Lung microvascular endothelial cell (primary cell): ENCODE measurements at places on chromosomes 13 and 19.
A peak's percentile ranks its signal among the peaks of the same experiment; 100 is the strongest.

DNA sequence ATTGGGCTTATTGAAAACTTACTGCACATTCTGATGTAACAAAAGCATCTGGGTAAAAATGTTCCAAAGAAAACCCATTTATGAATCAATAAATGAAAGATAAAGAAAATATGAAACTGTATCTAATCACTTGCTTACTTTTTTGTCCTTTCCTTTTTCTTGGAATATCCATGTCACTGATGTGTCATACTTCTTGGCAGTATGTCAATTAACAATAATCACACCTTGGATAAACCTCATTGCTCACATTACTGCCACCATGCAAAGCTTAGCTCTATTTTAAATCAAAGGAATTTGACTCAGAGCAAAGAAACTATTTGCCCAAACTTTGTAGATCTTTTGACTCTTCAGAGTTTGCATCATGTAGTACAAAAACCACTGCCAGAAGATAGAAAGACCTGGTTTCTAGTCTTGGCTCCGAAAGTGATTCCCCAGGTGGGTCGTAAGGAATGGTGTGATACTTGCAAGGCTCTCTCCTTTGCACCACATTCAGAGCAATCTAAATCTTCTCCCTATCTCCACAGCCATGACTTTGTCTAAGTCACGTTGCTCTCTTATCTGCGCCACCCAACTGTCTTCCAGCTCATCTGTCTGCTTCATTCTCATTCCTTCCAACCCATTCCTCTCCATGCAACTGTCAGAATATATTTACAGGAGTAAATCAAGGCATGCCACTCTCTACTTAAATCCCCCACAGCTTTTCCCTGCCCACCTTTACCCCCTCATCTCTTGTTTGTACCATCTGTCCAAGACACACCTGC lies 311.9 kb downstream of the COG6 start:
- no peak for DNase-seq

GRCh38 chr13:35767256-35767976 lies 290.9 kb upstream of the MAB21L1 start:
- DNase-seq: no peak

GRCh38 chr19:47445937-47446402 lies 25.7 kb downstream of the SLC8A2 start:
- peak; percentile 25 for DNase-seq

DNA sequence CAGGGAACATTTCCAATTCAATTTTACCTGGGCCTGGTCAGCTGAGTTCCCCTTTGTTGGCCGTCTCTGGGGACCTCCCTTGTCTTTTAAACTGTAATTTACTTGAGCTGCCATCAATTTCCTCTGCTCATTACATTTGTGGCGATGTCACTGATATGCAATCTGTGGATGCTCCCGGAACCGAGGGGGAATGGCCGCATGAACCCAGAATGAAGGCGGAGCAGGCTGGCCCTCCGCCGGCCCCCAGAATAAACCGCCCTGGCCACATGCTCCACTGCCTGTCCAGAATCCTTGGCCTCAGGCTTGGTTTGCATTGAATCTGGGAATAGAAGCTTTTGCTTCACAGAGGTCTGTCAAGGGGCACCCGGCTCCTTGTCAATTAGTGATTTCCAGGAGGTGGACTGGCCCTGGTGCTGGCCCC lies 276.8 kb downstream of the TEX29 start:
- no peak for DNase-seq

DNA sequence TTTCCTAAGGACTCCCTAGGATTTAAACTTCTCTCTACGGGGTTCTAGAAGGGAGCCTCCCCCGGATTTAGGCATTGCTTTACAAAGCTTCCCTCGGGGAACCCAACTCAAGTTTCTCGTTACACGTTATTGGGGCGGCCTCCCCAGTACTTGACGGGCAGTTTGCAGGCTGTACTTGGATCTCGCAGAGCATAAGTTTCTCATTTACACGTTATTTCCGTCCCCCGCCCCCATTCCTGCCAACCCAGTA lies 584 bp downstream of the SMG9 start:
- no peak for DNase-seq

DNA sequence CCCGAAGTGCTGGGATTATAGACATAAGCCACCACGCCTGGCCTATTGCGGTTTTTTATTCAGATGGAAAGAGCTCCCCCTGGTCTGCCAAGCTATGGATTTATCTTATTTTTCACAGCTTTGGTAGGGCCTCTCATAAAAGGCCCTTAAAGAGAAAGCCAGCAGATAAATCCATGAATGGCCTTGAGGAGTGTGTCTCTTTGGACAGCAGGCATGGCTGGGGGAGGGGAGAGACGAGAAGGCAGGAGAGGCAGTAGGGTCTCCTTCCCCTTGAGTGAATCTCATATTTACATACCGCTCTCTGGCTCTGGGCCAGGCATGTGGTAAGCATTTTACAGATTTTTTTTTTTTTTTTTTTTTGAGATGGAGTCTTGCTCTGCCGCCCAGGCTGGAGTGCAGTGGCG lies 25.2 kb downstream of the MARK4 start:
- DNase-seq: no peak

GRCh38 chr13:113040597-113041292 lies 64.8 kb upstream of the F7 start:
- DNase-seq: no peak

- DNase-seq: no peak
These were observed 245.8 kb upstream of the SGCG start for GRCh38 chr13:22934744-22935523.

DNA sequence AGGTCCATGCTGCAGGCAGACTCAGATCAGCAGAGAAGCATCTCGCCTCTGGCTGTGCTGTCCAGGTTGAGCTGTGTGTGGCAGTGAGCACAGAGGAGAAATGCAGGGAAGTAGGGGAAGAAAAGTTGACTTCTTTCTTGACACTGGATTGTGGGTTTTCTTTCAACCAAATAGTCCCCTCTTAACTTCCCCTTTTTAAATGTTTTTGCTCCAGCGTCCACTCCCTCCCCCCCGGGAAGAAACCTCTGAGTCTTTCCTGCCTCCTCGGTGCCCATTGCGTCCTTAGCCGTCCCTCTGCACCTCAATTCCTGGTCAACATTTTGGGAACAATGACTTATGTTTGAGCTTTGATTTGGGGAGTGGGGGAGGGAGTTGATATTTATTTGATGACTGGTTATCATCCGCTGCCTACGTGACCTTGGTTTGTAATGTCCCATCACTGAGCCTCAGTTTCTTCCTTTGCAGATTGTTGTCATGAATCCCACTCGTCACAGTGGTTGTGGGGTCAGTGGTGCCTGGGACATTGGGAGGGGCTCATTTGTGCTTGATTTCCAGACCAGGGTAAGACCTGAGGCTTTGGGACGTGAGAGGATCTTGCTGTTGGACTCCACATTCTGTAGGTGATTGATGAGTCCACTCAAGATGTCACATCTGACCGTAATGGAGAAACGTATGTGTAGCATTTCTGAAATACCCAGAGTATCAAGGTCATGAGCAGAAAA lies at the start of gene LILRB2:
LILRB2 (minus strand) TSS at position 104 of the 722 bp plus-strand sequence. CDS start 614 bp downstream, outside the sequence.
- no peak for DNase-seq

GRCh38 chr13:85541476-85541875 lies 257.7 kb downstream of the SLITRK6 start:
- no peak for DNase-seq

- no peak for DNase-seq
These were observed 6.4 kb downstream of the MYO9B start for GRCh38 chr19:17081672-17082630.

DNA sequence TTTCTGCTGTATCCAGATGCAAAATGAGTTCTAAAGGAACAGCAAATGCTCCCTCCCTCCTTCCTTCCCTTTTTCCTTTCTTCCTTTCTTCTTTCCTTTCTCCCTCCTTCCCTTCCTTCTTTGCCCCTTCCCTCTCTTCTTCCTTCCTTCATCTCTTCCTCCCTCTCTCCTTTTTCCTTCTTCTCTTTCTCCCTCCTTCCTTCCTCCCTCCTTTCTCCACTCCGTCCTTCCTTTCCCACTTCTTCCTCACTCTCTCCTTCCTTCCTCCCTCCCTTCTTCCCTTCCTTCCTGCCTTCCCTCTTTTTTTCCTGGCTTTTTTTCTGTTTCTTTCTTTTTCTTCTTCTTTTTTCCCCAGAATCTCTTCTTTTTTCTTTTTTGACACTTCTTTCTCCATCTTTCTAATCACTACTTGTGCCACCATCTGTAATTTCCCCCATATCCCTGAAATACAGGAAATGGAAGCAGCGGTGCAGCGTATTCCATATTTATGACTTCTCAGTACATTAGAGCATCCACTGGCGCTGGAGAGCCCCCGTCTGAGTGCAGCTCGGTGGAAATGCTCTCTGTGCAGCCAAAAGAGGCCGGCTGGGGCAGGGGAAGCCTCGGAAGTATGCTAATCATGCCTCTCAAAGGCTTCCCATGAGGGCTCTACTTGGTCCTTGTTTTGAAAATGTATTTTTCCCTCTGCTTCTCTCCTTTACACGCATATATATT lies 275.6 kb downstream of the TSHZ3 start:
- DNase-seq: no peak

DNA sequence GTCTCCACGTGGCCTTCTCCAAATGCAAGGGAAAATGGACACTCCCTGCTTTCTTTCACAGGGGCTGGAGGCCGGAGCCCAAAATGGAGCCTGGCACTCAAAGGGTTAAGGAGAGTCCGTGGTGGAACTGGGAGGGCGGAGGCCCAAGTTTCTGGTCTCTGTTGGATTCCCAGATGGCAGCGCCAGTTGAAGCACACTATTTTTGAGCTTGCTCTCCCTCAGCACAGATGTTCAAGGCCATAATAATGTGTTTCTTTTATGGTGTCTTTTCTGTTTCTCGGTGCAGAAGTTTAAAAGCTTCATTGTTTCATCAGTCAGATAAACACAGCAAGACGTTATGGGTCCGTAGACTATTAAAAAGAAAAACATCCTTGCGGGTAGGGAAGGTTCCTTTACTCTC lies 67.6 kb downstream of the TNFRSF19 start:
- DNase-seq: no peak

DNA sequence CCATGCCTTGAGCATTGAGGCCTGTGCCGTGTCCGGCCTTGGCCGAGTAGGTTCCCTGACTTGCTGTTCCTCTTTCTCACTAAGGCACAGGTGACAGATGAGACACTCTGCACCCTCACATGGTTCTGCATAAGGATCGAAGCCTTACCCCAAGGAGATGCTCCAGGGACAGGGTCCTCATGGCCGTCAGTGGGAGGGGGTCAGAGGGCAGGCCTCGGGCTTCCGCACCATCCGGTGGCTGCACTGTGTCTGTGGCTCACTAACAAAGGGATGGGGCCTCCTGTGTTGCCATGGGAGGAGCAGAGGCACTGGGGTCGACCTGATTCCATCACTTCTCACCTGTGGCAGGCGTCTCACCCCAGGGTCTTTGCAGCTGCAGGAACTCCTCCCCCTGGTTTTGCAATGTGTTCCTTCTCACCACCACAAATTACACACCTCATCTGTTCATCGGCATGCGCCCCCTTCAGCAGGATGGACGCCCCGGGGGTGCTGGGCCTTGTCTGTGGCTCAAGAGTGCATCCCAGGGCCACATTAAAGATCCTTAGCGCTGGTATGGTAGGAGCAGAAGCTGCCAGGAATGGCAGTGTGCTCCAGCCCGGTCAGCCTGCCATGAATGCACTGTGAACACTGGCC lies 113.3 kb upstream of the SOX1 start:
- no peak for DNase-seq

DNA sequence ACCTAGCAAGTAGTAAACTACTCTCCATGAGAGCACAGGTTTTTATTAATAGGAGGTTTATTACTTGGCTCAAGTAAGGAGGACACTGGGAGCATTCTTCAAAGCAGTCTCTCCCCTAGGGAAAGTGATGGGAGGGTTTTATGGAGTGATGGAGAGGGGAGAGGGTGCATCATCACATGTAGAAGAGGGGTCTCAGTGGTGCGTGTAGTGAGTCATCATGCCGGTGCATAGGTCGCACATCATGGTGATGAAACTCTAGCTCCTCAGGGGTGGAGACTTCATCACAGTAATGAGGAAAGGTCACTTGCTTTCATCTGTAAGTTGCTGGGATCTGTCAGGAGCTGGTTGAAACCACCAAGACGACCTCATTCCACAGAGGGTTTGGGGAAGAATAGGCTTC lies 210.8 kb upstream of the UBL3 start:
- DNase-seq: no peak

DNA sequence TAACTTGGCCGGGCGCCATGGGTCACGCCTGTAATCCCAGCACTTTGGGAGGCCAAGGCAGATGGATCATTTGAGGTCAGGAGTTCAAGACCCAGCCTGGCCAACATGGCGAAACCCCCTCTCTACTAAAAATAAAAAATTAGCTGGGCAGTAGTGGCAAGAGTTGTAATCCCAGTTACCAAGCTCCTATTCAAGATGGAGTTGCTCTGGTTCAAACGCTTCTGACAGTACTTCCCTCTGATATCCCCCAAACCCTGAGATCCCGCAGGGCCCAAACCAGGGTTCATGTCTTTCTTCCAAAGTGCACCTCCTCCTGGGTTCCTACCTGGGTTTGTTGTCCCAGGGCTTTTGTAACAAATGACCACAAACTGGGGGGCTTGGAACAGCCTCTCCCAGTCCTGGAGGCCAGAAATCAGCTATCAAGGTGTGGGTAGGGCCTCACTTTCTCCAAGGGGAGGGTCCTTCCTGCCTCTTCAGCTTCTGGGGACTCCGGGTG lies 13.7 kb downstream of the CELF5 start:
- no peak for DNase-seq

DNA sequence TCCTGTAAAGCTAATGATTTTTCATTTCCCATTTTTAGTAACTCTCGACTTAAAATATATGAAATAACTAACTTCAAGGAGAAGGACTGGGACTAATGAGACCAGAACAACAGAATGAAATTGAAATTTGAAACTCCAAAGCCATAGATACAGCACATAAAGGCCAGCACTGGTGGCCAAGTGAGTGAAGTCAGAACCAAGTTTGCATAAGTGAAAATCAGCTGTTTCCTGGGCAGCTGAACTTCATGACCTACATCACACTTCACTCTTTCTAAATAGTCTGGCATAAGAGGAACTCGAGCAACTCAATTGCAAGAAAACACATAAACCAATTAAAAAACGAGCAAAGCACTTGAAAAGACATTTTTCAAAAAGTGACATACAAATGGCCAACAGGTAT lies 84.5 kb downstream of the DCLK1 start:
- DNase-seq: no peak

- no peak for DNase-seq
These were observed 157.7 kb downstream of the KDM4B start for GRCh38 chr19:5126498-5127223.

DNA sequence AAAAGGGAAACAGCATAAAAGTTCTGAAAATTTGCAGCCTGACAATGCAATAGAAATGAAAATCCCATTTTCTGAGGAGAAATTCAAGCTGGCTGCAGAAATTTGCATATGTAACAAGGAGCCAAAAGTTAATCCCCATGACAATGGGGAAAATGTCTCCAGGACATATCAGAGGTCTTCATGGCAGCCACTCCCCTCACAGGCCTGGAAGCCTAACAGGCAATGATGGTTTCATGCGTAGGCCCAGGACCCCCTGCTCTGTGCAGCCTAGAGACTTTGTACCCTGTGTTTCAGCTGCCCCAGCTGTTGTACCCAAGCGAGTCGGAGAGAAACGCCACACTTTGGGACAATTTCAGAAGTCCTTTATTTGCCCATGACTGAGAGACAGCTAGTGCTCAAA lies 701.3 kb upstream of the KLHL1 start:
- DNase-seq: no peak

GRCh38 chr13:33497146-33497845 lies 211.7 kb upstream of the STARD13 start:
- peak; percentile 83 for DNase-seq
